ENCODE measurements at places on chromosomes 12 and 14. TPM values are rescaled to one million over a fixed set of nuclear protein-coding genes. Genes with fewer than 3 reads are reported as not detected.

- no peaks in the 10 kb centered on the region for H3K27me3 ChIP-seq
- no peak overlapping the region for H3K4me3 ChIP-seq
- H3K4me1 ChIP-seq, result peaks cover 10% of the 10 kb centered on the region
- H3K36me3 ChIP-seq, result peaks cover 24% of the 10 kb centered on the region
Observed at GRCh38 chr14:102200690-102201352, 61.1 kb downstream of the WDR20 start.

DNA sequence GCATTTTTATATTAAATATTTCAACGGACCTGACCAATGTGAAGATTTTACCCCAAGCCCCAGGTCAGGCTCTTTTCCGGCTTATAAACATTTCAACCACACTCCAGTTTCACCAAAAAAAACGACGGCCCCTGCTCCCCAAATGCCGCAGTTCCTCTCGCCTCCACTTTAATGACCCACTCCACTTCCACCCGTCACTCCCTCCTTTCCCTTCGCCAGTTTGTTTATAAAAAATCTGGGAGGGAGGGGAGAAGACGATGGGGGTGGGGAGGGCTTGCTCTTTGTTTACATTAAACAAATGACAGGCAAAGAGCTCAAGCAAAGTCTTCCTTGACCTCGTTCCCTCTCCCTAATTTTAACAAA lies 5.4 kb downstream of the SIX6 start:
- no peak for DNase-seq
- peaks cover 8% of the 10 kb centered on the region for H3K4me1 ChIP-seq
- H3K36me3 ChIP-seq, result no peaks in the 10 kb centered on the region
- H3K27ac ChIP-seq, result no peak overlapping the region
- peaks cover 56% of the 10 kb centered on the region for H3K27me3 ChIP-seq

GLIPR1L1 gene
- total RNA-seq, result not detected

- no peaks in the 10 kb centered on the region for H3K4me1 ChIP-seq
- H3K27me3 ChIP-seq, result no peaks in the 10 kb centered on the region
Observed at GRCh38 chr14:41295734-41296133, 310.9 kb upstream of the LRFN5 start.

DNA sequence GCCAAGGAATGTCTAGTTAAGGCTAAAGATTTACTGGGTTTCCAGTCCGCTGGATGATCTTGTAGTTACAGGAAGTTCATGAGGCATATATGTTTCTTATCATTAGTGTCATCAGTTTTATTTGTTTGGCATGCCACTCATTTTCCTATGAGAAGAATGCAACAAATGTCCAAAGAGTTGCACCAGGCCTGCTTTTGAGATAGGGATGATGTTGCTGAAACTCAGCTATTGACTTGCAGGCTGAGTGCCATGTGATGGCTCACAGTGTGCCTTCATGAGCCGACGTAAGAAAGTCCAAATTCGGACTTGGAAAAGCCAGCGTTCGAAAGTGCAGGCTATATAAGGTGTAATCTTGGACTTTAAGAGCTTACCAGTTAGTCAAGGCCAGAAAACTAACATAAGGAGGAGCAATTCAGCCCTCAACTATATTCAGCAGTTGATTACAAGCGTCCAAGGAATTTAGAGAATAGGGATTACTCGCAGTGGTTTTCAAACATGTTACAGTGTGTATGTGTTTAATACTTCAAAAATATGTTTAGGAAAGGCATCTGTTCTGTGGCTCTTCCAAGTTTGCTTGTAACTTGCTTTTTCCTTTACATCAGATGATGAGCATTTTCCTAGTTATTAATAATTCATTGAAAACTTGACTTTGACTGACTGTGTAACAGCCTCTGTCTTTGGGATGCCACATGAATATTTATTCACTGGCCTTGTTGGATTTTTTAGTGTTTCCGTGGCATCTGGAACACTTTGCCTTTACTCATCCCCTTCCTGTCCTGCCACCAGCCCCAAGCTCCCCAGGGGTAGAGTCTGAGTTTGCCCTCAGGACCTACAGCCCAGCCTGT lies 101.3 kb downstream of the LGMN start:
- no peak overlapping the region for H3K4me3 ChIP-seq
- peaks cover 34% of the 10 kb centered on the region for H3K36me3 ChIP-seq
- DNase-seq, result no peak
- H3K27ac ChIP-seq, result peak overlapping the region; percentile 21
- H3K27me3 ChIP-seq, result no peaks in the 10 kb centered on the region
- H3K4me1 ChIP-seq, result peaks cover 65% of the 10 kb centered on the region

DNA sequence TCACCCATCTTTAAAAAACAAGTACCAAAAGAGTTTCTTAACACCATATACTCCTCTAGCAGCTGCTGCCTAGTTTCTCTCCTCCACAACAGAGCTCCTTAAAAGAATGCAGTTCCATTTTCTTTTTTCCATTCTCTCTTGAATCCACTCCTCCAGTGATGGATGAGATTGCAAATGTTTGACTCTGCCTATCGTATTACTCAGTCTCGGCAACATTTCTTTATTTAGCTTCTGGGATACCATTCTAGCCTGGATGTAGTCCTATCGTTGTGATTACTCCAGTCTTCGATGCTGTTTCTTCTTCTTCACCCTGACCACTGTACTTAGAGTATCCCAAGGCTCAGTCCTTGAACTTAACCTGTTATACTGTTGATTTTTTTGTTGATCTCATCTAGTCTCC lies 30.8 kb downstream of the CAND1 start:
- peaks cover 76% of the 10 kb centered on the region for H3K36me3 ChIP-seq
- H3K4me3 ChIP-seq, result no peak overlapping the region
- H3K27ac ChIP-seq, result no peak overlapping the region
- H3K27me3 ChIP-seq, result no peaks in the 10 kb centered on the region
- no peak for DNase-seq
- H3K4me1 ChIP-seq, result no peaks in the 10 kb centered on the region

DNA sequence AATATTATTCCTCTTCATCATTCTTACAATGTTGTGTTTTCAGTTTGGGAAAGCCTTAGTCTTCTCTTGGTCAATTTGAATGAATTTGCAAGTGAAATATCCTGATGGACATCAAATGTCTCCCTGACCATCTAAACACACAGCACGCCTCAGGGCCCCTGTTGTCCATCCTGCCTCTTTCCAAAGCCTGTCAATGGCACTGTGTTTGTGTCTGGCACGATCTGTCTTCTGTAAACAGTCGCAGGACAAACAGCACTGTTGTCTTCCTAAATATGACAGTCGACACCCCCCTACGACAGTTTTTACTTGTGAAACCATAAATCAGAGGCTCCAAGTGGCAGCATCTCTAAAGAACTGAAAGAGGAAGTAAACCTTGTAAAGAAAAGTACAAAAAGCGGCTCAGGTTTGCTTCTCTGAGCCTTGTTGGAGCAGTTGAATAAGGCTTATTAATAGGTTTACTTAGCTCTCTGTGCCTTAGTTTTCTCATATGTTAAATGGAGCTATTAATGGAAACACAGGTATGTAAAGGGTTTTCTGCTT lies 285.8 kb downstream of the NRXN3 start:
- no peaks in the 10 kb centered on the region for H3K27me3 ChIP-seq
- no peaks in the 10 kb centered on the region for H3K4me1 ChIP-seq
- H3K4me3 ChIP-seq, result no peak overlapping the region
- no peak overlapping the region for H3K27ac ChIP-seq

DNA sequence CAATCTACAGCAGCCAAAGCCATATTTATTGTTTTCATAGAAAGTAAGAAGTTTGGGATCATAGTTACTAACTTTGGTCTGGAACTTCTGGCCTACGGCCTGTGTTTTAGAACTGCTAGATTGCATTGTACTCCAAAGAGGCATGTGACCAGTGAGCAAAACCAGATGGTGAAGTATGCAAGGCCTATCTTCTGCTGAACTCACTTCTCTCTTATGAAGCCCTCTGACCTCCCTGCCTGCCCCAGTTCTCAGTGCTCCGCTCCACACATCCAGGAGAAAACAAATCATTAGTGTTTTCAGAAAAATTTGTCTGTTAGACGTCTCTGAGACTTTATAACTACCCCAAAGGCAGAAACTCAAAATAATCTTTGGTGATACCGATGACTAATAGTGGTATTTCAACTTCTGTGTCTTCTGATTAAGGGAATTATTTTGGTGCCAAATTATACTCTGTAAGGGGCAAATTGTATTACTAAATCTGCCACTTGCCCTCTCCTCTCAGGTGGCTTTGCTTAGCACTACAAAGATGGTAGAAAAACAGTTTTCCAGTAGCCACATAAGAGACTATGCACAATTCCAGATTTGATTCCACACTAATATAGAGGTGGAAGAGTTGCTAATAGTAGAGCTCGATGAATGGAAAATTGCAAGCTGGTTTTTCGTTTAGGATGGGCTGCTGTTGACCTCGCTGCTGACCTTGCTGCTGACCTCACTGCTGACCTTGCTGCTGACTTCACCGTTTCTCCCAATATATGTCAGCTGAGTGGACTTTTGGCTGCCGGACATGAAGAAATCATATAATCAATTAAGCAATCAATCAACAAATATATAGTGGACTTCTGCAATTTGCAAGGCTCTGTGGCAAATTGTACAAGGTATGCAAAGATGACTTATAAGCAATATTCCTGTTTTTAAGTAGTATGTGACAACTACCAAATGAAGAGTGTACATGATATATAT lies 147.5 kb downstream of the KITLG start:
- no peak for DNase-seq
- H3K4me3 ChIP-seq, result no peak overlapping the region
- H3K27me3 ChIP-seq, result no peaks in the 10 kb centered on the region

- peak; percentile 31 for DNase-seq
- H3K4me3 ChIP-seq, result no peak overlapping the region
- H3K27ac ChIP-seq, result peak overlapping the region; percentile 73
- H3K4me1 ChIP-seq, result peaks cover 21% of the 10 kb centered on the region
- no peaks in the 10 kb centered on the region for H3K36me3 ChIP-seq
Observed at GRCh38 chr12:124713041-124713435, 145.6 kb upstream of the NCOR2 start.

KRT74 gene
- 0.38 TPM for total RNA-seq

MYH6 gene
- total RNA-seq, result not detected

PPP4R4 gene
- 0.58 TPM for total RNA-seq

GRCh38 chr12:58916921-58917511 lies 3.3 kb downstream of the LRIG3 start:
- no peaks in the 10 kb centered on the region for H3K36me3 ChIP-seq
- H3K4me3 ChIP-seq, result no peak overlapping the region
- H3K27me3 ChIP-seq, result peaks cover 3% of the 10 kb centered on the region
- H3K4me1 ChIP-seq, result peaks cover 3% of the 10 kb centered on the region
- DNase-seq, result no peak

TAS2R20 gene
- total RNA-seq, result 2.4 TPM

LAG3 gene
- total RNA-seq, result 0.36 TPM

SYCP3 gene
- total RNA-seq, result 1.4 TPM

DNA sequence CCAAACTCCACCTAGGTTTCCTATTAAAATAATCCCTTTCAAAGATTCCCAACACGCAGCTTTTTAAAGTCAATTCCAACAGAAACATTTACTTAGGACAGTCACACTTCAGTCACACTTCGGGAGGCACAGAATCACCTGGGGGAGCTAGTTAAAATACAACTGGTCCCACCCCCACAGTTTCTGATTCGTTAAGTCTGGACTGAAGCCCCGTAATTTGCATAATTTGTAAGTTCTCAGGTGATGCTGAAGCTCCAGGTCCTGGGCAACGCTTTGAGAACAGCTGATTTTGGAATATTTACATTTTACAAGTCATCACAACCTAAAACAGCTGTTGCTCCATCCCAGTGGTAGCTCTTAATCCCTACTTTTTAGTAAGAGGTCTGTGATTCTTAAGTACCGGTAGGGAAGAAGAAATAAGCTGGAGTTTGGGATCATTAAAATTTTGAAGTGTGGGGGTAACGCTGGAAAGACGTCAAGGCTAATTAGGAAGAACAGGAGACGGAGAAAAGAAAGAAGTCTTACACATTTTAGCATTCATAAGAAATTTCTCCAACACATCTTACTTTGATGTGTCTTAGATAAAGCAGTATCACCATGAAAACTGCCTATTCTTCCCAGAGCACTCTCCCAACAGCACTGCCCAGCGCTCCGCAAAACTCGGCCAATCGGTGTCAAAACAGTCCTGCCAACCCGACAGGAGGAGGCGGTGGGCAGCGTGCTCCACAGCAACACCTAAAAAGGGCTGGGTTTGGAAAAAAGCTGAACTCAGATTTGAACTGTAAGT lies 1.1 kb downstream of the IPO8 start:
- peaks cover 19% of the 10 kb centered on the region for H3K4me1 ChIP-seq
- H3K36me3 ChIP-seq, result no peaks in the 10 kb centered on the region

DNA sequence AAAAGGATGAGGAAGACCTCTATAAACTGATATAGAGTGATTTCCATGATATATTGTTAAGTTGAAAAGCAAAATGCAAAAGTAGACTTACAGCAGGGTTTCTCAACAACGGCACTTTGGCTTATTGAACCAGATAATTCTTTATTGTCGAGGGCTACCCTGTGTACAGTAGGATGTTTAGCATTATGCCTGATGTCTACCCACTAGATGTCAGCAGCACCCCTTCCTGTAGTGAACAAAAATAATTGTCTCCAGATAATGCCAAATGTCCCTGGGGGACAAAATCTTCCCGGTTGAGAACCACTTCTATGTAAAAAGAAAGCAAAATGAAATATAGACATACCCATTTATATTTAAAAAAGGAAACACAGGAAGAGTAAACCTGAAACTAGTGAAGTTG lies 32.4 kb downstream of the ABCD2 start:
- H3K4me1 ChIP-seq, result no peaks in the 10 kb centered on the region
- no peaks in the 10 kb centered on the region for H3K27me3 ChIP-seq
- H3K27ac ChIP-seq, result no peak overlapping the region
- DNase-seq, result peak; percentile 68

- no peak overlapping the region for H3K27ac ChIP-seq
- H3K27me3 ChIP-seq, result no peaks in the 10 kb centered on the region
- no peaks in the 10 kb centered on the region for H3K4me1 ChIP-seq
- DNase-seq, result no peak
- H3K4me3 ChIP-seq, result no peak overlapping the region
Observed at GRCh38 chr12:127121494-127122084, 1145.4 kb upstream of the TMEM132C start.
